ENCODE measurements at places on chromosomes 7 and 10. TPM values are rescaled to one million over a fixed set of nuclear protein-coding genes. Genes with fewer than 3 reads are reported as not detected.

The CLDN12 gene
- 60.8 TPM for total RNA-seq

The ZFYVE27 gene
- total RNA-seq, result 34.0 TPM

The TMEM225B gene
- 0.89 TPM for total RNA-seq

The ARHGEF35 gene
- total RNA-seq, result 0.59 TPM

The MKI67 gene
- 0.89 TPM for total RNA-seq

The CPA1 gene
- 0.30 TPM for total RNA-seq

The CHST3 gene
- total RNA-seq, result 35.0 TPM

The FZD8 gene
- 25.2 TPM for total RNA-seq

Data from smooth muscle cell of the umbilical artery (primary cell).